Stimulated activated CD4-positive, alpha-beta T cell treated with anti-CD3 and anti-CD28 coated beads, Interleukin-4, amount 100 ng/mL, for 1 hour (primary cell): ENCODE measurements at places on chromosomes 7 and 10.

DNA sequence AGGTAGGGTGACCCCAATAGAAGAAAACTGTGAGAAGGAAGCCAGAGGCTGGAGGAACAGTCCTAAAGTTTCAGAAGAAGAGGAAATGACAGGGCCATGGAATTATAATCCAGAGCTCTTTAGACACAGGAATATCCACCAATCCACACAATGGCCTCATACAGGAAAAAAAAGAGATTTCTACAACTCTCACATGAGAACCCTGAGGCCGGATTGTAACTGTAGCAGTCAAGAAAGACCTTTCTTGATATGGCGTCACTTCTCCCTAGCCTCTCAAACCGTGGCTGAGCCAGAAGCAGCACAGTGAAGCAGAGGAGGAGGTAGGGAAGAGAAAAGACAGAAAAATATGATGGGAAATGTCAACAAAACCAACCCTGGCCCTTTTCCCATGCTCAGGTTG, 76.9 kb downstream of the RAPGEF5 start:
- no peak for DNase-seq

DNA sequence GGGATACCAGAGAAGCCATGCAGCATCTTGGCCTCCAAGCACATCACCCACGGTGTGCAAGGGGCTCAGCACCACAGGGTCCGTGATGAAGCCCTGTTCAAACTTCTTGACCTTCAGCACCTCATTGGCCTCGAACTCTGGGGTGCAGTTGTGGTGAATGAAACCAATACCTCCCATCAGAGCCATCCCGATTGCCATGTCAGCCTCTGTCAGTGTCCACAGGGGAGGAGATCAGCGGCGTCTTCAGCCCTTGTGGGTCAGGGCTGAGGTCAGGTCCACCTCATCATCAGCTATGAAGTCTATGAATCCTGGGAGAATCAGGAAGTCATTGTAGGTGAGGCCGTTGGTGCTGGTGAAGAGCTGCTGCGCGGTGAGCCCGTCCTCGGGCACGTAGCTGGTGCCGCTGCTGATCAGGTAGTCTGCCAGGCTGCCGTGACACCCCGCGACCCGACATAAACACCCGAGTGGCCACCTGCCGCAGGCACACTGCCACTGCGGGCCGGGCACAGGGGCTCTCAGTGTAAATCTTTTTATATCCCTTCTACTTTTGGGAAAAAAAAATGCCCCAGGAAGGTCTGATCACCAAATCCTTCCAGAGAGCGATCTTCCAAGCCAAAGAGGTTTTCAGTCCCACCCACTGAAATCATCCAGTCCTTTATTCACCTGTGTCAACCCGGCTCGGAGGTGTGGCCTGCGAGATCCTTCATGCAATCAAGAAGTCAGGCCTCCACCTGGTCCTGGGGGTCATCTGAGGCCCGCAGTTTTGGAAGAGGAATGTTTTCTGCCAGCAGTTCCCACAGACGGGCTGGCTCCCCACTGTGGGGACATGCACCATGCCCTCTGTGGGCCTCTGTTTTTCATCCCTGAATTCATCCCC, 144.1 kb upstream of the KCNMA1 start:
- DNase-seq, result no peak

DNA sequence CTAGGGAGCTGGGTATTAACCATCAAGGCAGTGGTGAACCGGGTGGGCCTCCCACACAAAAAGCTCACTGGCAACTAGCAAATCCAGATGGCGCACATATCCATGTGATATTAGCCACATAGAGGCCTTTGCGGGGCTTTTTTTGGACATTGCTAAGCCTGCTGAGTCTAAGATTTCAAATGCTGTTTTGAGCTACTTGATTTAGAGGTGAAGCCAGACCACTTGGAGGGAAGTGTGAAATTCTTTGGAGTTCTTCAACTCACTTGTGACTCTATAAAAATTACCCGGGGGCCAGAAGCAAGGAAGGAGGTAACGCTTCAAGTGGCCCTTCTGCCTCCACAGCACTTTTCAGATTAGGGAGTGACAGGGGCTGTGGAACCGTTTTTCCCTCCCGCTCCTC, 619.8 kb upstream of the GALNT17 start:
- no peak for DNase-seq

- DNase-seq, result no peak
Measured at GRCh38 chr7:40329601-40330153, 194.9 kb downstream of the SUGCT start.

GRCh38 chr7:19705663-19706062, 3.2 kb downstream of the POLR1F start:
- no peak for DNase-seq

- no peak for DNase-seq
Measured at GRCh38 chr7:74038194-74038961, 10.4 kb downstream of the ELN start.

DNA sequence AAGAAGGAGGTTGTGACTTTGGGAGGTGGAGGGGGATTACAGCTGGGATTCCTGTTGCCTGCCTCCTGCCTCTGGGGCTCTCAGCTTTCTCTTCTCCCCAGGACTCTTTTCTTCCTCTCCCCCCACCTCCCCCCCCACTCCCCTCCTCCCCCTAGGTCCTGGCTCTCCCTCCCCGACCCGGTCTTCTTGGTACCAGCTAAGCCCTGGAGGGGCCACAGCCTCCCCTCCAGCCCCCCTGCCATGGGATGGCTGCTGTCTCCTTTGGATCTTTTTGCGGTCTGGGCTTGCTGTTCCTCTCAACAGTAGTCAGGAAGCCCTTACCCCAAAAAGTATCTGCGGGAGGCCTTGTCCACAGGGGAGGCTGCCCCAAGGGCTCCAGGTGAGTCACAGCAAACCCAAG, 33.5 kb upstream of the LEP start:
- DNase-seq, result no peak

DNA sequence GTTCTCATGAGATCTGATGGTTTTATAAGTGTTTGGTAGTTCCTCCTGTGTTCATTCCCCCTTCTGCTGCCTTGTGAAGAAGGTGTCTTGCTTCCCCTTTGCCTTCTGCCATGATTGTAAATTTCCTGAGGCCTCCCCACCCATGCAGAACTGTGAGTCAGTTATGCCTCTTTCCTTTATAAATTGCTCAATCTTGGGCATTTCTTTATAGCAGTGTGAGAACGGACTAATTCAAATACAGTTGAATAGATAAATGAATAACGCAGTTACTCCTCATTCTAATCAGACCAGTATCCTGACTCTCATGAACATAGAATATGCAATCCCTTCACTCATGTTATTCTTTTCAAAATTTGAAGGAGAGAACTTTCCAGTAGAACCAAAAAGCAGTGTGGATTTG, 375.0 kb upstream of the FZD8 start:
- DNase-seq, result no peak

DNA sequence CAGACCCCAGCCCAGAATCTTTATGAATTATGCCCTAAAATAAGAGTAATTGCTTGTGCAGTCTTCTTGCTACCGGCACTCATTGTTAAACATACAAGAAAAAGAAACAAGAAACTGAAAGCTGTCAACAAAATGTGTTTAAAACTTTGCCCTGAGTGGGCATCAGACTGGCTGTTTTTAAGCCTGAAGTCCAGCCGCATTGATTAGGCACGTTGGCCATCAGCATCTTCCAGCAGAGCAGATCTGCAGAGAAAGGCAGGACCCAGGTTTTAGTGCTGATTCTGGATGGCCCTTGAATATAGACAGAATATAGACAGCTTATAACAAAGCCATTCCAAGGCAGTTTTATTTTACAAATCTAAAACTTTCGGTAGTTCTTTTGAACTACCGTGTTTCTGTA, 102.8 kb downstream of the POLL start:
- DNase-seq, result no peak
